Body of pancreas (tissue), 4 donors: ENCODE measurements at places on chromosomes 16 and 17. TPM values are rescaled to one million over a fixed set of nuclear protein-coding genes. Genes with fewer than 3 reads are reported as not detected.
A peak's percentile ranks its signal among the peaks of the same experiment; 100 is the strongest.

ERN1 gene
- total RNA-seq, result 63.3 TPM

PHOSPHO1 gene
- not detected for total RNA-seq

SMIM5 gene
- 3.3 TPM for total RNA-seq

USP43 gene
- 6.9 TPM for total RNA-seq

PRR35 gene
- not detected for total RNA-seq

DNA sequence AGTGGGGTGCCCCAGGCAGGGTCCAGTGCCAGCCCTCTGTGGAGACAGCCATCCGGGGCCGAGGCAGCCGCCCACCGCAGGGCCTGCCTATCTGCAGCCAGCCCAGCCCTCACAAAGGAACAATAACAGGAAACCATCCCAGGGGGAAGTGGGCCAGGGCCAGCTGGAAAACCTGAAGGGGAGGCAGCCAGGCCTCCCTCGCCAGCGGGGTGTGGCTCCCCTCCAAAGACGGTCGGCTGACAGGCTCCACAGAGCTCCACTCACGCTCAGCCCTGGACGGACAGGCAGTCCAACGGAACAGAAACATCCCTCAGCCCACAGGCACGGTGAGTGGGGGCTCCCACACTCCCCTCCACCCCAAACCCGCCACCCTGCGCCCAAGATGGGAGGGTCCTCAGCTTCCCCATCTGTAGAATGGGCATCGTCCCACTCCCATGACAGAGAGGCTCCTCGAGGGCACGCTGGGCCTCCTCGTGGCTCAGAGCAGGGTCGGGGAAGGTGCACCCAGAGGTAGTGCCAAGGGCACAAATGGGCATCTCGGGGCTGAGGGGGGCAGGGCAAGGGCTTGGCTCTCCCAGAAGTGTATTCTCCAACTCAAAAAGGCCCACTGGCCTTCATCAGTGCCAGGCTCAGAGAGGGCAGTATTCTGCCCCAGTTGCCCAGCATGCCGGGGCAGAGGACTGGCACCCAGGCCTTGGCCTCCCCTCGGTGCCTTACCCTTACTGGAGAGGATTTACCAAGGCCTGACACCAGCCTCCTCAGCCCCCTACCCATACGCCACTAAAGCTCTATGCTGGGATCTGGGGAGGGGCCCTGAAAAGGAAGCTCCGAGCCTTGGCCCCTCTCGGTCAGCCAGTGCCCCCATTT is at the start of gene CDH5:
CDH5 (plus strand) TSS at position 259 of the 867 bp plus-strand sequence. CDS start 12,647 bp downstream, outside the sequence.
- peak; percentile 33 for DNase-seq

DNA sequence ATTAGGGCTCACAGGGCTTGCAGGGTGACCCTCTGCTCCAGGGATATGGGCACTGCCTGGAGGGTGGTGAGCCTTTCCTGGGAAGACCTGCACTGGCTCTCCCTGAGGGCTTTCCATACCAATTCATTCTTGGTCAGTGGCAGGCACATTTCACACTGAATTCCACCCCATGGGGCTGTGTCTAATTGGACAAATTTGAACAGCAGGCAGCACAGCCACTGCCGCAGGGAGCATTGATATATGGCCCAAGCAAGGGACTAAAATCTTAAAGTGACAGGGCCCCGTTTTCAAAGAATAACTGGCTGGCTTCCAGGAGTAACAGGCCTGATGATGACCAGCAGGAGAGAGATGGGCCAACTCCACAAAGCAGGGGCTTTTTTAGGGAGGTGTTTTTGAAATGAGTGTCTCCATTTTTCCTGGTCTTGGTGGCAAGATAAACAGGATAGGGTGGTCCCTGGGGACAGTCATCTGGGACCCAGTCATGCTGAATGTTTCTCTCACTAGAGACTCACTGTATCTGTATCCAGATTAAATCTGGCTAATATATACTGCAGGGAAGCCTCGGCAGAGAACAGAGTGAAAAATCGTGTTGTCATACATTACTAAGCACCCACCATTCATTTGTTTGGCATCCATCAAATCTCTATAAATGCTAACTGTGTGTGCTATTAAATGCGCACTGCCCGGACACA is 74.1 kb upstream of the TBX2 start:
- DNase-seq, result no peak

GRCh38 chr17:21689604-21690003 is 2.7 kb upstream of the KCNJ18 start:
- DNase-seq, result peak; percentile 25

- no peak for DNase-seq
Observed at GRCh38 chr16:57634171-57634570, 5.7 kb downstream of the ADGRG1 start.

GRCh38 chr17:75047398-75048098 is 523 bp downstream of the KCTD2 start:
- peak; percentile 37 for DNase-seq

GRCh38 chr16:54447576-54448440 is 161.2 kb upstream of the IRX3 start:
- DNase-seq, result no peak

GRCh38 chr16:3158510-3159314 is 23.9 kb downstream of the ZNF213 start:
- DNase-seq, result peak; percentile 92

GRCh38 chr17:55304171-55304859 is 39.6 kb downstream of the HLF start:
- no peak for DNase-seq

DNA sequence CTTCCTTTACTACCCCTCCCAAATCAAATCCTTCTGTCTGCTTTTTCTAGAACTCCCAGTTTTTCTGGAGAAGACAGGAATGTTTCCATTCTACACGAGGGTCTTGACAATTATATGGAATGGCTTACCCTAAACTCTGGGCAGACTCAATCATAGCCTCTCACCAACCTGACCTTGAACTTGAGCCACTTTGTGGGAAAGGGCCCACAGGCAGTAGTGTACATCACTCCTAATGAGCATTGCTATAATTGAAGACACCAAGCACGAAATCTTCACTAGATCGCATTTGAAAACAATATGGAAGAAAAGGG is 1.6 kb upstream of the HOXB13 start:
- no peak for DNase-seq

- no peak for DNase-seq
Observed at GRCh38 chr16:628321-629061, 2.3 kb upstream of the WFIKKN1 start.

- no peak for DNase-seq
Observed at GRCh38 chr17:59494757-59495368, 70.5 kb upstream of the DHX40 start.

DNA sequence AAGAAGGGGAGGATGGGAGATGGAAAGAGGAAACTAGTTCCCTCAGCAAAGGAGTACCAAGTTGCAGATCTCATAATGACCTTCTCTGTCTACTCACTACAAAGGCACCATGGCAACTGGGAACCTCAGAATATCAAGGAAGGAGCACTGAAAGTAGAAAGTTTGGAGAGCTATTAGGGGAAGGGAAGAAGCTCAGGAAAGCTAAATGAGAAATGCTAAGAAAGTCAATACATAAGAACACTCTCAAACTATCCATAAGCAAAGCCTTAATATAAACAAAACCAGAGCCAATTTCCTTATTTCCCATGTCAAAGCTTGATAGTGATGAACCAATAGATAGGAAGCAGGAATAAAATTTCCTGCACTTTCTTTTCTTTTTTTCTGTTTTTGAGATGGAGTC is 57.9 kb upstream of the C17orf78 start:
- DNase-seq, result no peak

DNA sequence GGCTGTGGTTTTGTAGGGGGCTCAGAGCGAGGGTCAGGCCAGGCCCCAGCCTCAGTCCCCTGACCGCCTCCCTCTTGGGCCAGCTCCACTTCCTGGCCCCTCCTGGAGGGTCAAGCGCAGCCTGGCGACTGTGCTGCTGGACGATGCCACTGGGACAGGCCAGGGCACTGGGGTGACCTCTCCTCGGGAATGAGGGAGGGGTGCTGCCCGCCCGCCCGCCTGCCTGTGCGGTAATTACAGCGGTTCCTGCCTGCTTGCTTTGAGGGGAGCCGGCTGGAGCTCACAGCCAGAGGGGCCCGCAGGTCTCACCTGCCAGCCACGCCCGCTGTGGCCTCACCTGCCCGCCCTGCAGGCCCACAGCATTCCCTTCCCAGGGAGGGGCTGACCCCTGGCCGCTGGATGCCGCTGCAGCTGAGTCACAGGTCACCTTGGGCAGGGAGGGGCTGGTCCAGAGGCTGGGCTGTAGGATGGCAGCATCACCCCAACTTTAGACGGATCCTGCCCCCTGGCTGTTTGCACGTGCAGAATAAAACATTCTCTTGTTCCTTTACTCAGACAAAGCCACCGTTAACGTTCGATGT is 76.7 kb upstream of the CBX4 start:
- peak; percentile 72 for DNase-seq

DNA sequence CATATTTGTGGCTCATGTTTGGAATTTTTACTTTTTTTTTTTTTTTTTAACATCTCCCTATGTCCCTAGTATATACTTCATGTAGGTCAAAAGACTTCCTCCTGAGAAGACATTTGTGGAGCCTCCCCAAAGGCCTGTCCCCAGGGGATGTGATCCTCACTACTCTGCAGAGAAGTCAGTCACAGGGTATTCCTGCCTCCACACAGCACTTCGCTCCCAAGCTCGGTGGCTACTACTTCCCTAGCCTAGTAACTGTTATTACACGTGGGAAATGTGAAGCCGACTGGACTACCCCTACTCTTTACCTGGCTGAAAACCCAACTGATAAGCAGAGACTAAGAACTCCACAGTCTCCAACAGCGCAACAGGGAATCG is 116.8 kb downstream of the HIC1 start:
- DNase-seq, result peak; percentile 42

DNA sequence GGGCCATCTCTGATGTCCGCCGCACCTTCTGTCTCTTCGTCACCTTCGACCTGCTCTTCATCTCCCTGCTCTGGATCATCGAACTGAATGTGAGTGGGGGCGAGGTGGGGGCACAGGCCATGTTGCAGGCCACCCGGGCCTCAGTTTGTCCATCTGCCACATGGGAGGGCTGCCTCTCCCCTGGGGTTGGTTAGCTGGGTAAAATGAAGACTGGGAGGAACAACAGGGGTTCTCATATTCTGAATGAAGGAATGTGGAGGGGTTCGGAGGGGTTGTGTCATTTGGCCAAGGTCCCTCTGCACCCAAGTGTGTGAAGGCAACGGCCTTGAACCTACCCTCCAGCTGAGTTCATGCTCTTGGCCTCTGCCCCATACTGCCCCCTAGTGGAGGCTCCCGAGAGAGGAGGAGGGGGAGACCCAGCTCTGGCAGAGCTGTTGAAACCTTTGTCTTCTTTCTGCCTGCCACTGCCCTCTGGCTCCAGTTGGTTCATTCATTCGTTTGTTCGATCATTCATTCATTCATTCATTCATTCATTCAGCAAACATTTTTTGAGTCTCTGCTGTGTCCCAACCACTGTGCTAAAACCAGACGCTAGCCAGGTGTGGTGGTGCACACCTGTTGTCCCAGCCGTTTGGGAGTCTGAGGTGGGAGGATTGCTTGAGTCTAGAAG is 11.4 kb upstream of the TCAP start:
- peak; percentile 57 for DNase-seq

DNA sequence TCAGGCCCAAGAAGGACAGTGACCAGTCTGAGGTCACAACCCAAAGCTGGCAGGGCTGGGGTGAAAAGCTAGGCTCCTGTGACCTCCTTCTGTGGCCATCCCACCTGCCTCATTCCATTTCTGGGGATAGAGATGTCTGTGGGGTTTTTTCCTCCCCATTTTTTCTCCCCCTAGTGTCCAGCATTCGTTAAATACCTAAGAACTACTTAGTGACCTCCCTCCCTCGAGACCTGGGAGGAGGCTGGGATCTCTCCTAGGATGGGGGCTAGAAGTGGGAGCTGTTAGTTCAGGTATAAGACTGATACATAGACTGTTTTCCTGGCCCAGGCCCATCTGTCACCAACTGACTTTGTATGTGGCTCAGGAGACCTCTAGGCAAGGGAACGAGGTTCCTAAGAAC is 20.5 kb upstream of the STAC2 start:
- DNase-seq, result no peak

DNA sequence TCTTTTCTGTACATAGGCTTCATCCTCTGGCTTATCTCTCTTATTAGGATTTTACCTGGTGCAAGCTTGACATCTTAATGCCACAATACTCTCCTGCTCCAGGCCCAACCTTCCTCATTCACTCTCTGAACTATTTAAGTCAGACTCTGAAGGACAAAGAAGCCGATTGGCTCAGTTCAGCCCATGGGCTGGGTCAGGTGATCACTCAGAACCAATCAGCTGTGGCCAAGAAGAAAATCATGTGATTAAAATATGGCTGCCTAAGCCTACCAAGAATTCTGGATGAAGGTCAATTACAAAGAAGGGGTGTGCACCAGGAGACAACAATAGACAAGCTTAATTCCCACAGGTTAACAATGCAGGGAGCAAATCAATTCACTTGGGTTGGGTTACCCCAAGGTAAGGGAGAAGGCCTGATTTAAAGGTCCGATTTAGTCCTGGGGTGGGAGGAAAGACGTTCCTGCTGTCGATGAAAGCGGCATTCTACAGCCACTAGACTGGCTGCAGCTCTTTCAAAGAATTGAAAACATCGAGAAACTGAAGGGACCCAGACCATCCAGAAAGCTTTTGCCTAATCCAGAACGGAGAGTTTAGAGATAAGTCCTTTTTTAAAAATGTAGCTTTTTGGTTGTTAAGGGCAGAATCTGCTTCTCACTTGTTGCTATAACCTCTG is 42.9 kb upstream of the NFAT5 start:
- DNase-seq, result no peak

DNA sequence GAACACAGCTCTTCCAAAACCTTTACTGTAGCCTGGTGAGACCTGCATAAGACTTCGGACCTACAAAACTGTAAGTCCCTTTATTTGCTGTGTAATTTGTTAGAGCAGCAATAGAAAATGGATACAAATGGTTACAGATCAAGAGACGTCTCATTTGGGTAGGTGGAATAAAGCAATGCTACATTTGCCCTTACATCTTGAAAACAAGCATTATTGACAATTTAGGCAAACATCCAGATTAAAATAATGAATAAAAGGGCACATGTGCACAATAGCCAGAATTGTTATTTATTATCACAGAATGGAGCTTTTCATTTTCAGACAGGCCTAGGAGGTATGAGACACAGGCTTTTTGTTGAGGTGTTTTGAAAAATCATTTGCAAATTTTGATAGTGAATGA is 222.2 kb upstream of the CPHXL start:
- DNase-seq, result no peak

- DNase-seq, result no peak
Observed at GRCh38 chr17:82170412-82170961, 42.2 kb downstream of the CCDC57 start.

DNA sequence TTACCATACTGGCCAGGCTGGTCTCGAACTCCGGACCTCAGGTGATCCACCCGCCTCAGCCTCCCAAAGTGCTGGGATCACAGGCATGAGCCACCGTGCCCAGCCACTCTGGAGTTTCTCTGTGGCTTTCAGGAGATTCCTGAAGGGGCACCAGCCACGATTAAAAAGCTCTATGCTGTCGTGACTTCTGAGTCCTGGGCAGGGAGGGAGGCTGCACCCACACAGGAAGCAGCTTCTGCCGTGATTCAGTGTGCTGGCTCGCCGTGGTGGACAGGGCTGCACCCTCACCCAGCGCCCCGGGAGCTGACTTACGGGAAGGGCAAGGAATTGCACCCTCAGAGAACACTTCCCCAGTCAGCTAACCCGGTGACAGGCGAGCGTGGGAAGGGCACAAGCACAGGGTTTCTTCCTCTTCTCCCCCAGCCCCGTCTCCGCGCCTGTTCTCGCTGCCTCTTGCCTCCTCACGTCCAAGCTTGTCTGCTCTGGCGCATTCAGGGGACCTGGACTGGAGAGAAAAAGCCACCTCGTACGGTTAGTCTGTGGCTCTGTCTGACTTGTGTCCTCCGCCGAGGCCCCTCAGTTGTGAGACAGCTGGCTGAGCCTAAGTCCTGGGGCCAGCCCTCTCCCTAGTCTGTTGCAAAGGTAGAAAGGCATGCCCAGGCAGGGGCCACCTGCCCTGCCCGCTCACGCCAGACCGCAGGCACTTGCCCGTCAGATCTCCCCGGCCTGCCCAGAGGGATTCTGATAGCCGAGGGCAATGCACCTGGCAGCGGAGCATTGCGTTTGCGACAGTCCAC is 145.0 kb downstream of the SEC14L1 start:
- DNase-seq, result peak; percentile 42
